ENCODE measurements at places on chromosomes 4 and X.

DNA sequence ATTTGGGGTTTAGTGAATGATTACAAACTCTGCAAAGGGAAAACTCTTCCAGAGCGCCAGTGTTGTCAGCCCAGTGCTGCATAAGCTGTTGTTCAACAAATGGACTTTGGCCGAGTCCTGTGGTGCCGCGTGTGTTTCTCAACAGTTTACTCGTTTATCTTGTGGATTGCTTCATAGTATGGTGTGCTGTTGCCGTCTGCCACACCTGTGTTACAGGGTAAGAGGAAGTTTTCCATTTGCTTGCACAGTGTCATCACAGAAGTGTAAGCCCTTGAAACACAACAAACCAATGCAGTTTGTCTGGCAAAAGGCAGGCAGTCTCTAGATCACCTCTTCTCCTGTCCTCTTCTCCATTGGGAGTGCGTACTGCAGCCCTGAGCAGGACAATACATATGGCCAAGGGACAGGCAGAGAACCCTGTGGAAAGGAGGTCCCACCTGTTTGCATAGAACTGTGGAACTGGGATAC, 66.3 kb downstream of the DCUN1D4 start:
- DNase-seq: no peak

DNA sequence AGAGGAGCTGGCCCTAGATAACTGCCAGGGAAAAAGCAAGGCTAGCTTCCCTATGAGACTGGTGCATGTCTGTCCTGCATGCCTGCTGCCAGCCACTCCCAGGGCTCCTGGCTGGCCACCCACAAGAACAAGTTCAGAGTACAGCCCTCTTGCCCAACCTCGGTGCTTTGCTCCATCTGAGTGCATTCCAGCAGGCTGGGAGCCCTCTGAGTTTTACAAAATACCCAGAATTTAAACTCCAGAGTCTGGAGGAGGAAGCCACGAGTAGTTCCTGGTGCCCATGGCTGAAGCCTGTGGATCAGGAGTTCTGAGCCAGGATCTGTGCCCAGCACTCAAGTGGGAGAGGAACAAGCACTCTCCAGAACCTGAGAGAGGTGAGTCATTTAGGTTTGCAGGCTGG, 111.6 kb downstream of the MAGEE2 start:
- DNase-seq: no peak

- DNase-seq: no peak
Measured at GRCh38 chrX:146451136-146451535, 358.4 kb upstream of the CXorf51B start.

GRCh38 chrX:46730765-46731164, 28.2 kb downstream of the SLC9A7 start:
- DNase-seq: no peak

DNA sequence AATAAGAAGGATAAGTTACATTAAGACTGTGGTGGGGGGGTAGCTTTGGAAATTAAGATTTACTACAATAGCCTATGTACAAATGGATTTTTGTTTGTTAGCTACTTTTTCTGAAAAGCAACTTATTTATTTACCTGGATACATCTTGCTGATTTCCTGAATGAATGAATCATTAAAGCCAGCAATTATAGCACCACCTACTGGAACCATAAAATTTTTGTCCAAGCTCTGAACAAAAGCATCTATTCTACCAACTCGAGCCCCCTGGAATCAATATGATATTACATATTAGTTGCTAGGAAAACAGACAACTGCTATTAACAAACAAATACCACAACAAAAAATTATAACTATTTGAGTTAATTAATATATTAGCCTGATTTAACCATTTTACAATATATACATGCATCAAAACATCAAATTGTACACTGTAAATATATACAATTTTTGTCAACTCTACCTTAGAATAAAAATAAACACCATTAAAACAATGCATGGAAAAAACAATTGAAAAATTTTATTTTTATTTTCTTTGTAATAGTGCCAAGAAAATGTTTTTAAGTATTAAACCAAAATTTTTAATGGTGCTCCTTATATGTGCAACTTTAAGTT, 15.3 kb downstream of the SEPSECS start:
- no peak for DNase-seq

DNA sequence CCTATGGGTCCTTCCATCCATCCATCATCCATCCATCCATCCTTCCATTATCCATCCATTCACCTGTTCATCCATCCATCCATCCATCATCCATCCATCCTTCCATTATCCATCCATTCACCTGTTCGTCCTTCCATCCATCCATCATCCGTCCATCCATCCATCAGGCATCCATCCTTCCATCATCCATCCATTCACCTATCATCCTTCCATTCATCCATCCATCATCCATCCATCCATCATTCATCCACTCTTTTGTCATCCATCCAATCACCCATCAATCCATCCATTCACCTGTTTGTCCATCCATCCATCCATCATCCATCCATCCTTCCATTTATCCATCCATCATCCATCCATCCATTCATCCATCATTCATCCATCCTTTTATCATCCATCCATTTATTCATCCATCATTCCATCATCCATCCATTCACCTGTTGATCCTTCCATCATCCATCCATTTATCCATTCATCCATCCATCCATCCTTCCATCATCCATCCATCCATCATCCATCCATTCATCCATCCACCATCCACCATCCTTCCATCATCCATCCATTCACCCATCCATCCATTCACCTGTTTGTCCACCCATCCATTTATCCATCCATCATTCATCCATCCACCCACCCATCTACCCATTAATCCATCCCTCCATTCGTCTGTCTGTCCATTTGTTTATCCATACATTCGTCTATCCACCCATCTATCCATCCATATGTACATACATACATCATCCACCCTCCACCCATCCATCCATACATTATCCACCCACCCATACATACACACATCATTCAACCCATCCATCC, 34.8 kb downstream of the SH3TC1 start:
- no peak for DNase-seq

- no peak for DNase-seq
Measured at GRCh38 chr4:16729336-16729735, 169.1 kb downstream of the LDB2 start.

- no peak for DNase-seq
Measured at GRCh38 chr4:77629885-77630284, 24.3 kb downstream of the CXCL13 start.

DNA sequence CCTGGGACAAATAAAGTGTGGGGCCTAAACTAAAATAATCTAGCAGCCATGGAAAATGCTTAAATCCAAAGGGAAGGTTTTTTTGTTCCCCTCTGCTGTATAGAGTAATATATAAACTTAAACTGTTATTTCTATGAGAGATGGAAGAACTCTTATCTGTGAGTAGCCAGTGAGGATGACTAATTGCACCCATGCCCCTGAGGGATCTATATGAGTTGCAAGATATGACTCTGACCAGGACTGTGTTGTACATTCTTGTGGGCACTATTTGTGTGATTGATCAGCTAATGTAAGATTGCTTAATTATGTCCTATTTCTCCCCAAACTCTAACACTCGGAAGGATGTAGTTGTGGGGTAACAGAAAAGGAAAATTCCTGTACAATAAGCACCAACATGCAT, 35.2 kb upstream of the AMBN start:
- no peak for DNase-seq

DNA sequence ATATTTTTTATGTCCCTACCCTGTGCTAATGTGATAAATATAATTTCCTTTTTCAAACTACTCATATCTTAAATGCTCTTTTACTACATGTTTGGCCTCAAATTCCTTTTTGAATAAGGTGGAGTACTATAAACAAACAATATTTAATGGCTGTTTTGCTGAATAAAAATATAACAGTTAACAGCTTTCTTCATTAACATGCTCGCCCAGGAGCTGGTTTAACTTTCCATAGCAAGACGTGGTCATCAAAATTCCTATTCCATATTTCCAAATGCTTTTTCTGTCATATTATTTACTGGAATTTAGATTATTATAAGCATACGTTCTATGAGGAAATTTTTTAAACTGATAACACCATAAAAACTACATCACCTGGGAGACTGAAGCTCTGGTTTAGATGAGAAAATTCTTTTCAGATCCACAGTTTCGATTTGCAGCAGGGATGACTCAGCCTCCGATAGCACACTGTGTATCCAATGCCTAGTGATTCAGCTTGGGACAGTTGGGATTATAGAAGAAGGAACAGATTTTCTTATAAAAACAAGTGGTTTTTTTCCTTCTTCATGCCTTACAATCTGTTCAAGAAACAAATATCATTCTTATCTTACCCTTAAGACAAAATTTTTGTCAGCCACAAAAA, 129.1 kb downstream of the FBXO8 start:
- no peak for DNase-seq

DNA sequence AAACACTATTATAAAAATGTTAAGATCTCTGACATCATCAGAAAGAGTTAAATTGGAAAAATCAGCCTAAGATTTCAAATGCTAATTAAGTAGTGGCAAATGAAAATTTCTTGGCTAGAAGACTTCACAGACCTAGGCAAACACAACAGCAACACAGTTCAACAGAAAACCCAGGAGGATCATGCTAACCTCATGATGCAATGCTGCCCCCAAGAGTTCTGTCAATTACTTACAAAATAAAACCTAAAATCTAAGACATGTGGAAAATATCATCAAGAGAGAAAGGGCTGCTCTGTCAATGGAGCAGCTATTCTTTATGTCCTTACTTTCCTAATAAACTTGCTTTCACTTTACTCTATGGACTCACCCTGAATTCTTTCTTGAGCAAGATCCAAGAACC, 21.0 kb downstream of the S100G start:
- peak; percentile 7 for DNase-seq
